CD4-positive, alpha-beta T cell treated with Interleukin-2 at 100 ng/mL for 4 hours (primary cell): ENCODE measurements at places on chromosomes 1 and 21.

GRCh38 chr1:209929751-209930150, 8.3 kb upstream of the SYT14 start:
- DNase-seq: no peak

DNA sequence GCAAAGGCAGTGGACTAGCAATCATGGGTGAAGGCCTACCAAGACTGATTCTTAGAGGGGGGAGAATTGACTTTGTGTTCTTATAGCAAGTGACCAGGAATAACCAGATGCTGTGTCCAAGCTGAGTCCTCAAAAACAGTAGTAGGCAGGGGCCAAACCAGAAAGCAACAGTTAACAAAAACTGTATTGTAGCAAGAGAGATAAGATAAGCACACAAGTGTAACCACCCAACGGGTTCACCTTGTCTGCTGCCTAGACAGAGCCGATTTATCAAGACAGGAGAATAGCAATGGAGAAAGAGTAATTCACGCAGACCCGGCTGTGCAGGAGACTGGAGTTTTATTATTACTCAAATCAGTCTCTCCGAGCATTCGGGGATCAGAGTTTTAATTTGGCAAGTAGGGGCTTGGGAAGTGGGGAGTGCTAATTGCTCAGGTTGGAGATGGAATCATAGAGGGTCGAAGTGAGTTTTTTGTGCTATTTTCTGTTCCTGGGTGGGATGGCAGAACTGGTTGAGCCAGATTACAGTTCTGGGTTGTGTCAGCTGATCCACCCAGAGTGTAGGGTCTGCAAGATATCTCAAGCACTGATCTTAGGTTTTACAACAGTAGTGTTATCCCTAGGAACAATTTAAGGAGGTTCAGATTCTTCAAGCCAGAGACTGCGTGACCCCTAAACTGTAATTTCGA, 8.3 kb upstream of the CSRP1 start:
- DNase-seq: no peak

DNA sequence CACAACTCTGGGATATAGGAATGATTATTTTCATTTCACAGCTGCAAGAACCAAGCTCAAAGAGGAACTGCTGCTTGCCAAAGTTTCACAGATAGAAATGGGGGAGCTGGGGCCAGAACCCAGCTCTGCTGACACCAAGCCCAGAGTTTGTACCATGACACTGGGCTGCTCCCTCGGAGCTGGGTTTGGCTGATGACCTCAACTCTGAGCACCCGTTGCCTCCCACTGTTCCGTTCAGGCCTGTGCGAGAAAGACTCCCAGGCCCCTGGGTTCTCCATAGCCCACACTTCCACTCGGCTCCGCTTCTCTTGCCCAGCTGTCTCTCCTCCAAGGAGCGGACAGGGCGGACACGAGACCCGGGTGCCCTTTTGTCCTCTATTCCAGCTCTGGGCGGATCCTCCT, 55.2 kb downstream of the NGF start:
- DNase-seq: no peak

- DNase-seq: no peak
These were observed 20.8 kb downstream of the ACADM start for GRCh38 chr1:75745276-75745675.

DNA sequence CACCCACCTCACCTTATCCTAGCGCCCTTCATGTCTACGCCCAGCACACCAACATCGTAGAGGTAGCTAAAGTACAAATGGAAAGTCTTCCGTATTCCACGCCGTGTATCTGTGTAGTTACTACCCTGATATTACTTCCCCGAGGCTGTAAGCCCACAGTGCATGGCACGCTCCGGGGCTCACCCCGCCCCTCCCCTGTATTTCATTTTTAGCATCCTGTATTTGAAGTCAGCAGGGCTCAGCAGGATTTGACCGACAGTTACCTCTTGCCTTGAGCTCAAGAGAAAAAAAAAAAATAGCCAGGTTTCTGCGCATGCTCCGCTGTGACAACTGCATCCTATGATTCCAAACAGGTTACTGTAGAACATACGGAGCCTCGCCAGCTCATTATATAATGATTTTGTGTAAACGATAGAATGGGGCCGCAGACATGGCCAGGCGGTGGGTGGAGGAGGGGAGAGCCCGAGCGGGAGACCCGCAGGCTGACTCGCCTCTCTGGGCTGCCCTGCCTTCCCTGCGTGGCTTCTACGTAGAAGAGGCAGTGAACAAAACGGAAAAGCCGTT, 1.3 kb downstream of the ABCG1 start:
- DNase-seq: peak; percentile 85

GRCh38 chr1:190453550-190453949, 24.1 kb downstream of the BRINP3 start:
- no peak for DNase-seq
